CD4-positive, alpha-beta T cell treated with Interleukin-2 at 100 ng/mL for 4 hours (primary cell): ENCODE measurements at places on chromosomes 2 and 18.

GRCh38 chr2:226738191-226738820, 61.3 kb downstream of the IRS1 start:
- no peak for DNase-seq

DNA sequence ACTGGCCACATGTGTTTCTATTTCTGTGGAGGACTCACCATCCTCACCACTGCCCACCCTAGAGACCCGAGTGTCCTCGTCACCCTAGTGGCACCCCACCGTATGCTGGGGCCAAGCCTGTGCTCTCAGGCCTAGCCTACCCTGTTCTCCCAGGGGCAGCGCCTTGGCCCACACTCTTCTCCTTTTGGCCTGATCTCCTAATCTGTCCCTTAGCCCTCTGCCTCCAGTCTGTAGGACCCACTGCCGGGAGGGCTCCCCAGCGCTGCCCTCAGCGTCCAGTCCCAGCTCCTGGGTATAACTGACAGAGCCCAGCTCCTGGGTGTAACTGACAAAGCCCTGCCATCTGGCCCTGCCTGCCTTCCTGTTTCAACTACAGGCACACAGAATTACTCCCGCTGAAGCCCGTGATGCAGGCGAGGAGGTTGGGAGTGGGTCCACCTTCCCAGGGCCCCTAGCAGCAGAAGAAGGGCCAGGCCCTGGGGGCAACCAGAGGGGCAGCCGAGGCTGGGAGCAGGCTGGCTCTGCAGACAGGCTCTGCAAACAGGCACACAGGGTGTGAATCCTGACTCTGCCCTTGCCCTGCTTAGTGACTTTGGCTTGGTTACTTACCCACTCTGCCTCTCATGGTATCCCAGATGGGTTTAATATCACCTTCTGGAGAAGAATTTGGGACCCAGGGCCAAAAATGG, 25.6 kb upstream of the PTMA start:
- DNase-seq = no peak

DNA sequence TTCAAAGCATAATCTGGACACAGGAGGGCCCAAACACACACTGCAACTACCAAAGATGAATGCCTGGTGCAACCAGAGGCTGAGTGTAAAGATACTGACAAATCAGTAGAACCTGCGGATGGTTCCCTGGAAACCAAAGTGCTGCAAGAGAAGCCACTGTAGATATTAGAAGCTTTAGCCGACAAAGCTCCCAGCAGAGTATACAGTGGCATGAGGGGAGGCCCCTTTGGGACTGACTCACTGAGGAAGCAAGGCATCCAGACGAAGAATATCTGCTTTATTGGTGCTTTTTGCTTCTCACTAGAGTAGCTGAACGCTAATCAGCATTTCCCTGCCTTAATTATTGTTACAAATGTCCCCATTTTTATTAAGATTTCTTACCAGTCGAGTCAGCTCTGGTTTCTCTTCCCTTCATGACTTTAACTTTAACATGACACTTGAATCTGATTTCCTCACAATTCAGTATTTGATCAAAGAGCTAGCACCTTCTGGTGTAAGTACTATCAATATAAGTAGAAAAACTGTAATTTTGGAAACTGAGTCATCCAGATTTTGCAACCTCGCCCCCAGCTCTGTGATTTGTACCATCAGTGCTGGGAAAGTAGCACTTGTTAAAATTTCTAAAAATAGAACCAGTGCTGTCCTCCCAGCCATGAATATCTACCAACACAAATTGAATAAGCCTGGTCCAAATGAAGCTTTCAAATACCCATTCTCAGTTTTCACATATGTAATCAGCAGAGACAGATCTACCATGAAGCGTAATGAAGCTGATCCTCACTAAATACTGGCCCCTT, 34.2 kb downstream of the FIGN start:
- no peak for DNase-seq

GRCh38 chr2:17803497-17803896, 12.8 kb upstream of the MSGN1 start:
- no peak for DNase-seq

DNA sequence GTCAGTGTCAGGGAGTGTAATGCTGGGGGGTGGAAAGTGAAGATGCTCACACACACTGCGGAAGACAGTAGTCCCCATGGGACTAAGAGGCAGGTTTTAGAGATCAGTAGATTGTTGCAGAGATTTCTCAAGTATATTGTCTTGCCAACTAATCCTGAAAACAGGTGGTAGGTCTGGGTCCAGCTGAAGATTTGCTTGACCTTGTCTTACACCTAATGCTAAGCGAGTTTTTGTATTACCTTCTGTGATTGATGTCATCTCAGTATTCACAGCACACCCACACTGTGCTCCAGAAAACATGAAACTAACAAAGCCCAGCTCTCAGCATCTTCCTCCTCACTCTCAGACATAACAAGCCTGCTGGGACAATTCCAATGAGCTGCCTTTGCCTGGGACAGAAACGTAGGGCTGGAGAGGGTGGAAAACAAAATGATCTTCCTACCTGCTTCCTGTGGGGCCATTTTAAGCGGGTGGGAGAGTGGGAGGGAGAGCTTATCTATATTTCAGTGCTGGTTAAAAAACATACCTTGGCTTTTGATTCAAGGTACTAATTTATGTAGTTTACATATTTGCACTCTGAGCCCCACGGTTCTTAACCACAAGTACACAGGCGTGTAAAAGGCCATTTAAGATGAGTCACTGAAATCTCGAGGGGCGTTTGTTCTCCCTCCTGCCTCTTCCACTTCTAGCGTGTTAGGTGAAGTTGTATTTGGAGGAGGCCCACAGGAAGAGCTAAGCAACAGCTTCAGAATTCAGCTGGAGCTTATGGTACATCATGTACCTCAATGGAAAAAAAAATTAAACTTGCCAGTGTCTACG, 23.1 kb upstream of the RBMS1 start:
- peak; percentile 12 for DNase-seq
